ENCODE measurements at places on chromosomes 7 and 10. TPM values are rescaled to one million over a fixed set of nuclear protein-coding genes. Genes with fewer than 3 reads are reported as not detected.

DNA sequence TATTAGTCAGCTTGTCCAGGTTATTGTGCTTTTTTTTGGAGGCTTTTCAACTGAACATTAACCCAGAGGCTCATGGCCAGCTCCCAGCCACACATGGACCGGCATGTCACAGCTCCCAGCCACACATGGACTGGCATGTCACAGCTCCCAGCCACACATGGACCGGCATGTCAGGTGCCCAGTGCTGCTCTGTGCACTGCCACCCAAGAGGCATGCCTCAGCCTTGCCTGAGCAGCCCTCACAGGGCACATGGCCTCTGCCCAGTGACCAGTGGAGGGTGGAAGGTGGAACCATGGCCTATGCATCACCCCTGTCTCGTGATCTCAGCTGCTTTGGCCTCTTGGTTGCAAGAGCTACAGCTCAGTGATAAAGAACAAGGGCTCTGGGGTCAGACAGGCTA lies 119.8 kb downstream of the OAT start:
- DNase-seq: no peak

GRCh38 chr7:77209479-77210139 lies 10.0 kb upstream of the FGL2 start:
- no peak for DNase-seq

C10orf67 gene
- total RNA-seq: 0.73 TPM

DNA sequence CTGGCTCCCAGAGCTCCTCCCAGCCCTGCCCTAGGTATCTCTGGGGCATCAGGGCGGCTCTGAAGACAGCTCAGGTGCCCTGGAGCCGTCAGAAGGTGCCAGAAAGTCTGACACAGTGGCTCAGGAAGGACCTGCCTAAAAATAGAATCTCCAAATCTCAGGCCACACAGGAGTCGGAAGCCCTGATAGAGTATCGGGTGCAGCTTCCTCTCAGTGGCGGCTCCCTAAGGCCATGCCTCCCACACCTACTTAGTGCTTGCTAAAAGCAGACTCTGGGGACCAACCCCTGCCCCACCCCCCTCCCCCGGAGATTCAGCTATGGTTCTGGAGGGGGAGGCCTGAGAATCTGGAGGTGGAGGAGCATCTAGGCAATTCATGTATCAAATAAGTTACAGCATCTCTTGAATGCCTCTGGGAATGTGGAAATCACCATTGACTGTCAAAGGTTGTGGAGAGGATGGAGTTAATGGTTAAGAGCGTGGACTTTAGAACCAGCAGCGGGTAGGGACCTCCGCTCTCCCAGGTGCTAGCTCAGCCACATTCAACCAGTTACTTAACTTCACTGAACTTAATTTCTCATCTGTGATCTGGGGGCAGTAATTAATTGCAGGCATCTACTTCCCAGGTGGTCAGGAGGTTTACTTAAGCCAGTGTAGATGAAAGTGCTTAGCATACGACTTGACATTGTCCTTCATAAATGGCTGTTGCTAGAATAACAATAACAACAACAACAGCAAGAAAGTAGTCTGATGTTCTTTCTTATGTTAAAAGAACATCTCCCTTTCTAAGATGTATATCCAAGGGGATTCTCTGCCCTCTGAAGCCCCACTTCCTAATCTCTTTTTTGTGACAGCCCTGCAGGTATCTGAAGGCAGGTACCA lies 38.6 kb upstream of the MXI1 start:
- no peak for DNase-seq

NPFFR1 gene
- total RNA-seq: not detected

DNA sequence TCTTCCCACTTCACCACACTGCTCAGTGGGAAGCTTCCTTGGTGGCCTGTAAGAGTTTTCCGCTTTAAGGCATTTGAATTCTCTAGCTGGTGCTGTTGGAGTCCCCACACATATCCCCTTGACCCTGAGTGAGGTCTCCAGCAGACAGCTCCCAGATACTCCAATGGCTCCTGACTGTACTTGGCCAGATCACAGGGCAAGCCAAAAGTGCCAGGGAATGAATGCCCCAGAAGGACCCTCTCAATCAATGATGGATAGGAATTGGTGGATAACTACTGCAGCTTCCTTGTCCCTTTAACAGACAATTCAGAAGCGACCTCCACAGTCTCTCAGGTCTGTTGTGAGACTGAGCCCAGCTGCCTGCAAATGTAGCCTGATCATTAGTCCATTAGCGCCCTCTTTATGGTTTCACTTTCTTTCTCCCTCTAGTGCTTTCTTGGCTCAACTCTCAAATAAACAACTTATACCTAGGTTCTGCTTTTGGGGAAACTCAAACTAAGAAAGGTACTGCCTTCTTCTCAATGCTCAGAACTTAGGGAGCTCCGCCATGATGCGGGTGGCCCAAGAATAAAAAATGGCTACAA lies 283.0 kb downstream of the TCF7L2 start:
- DNase-seq: no peak
